ENCODE measurements at places on chromosomes 5 and 9.

DNA sequence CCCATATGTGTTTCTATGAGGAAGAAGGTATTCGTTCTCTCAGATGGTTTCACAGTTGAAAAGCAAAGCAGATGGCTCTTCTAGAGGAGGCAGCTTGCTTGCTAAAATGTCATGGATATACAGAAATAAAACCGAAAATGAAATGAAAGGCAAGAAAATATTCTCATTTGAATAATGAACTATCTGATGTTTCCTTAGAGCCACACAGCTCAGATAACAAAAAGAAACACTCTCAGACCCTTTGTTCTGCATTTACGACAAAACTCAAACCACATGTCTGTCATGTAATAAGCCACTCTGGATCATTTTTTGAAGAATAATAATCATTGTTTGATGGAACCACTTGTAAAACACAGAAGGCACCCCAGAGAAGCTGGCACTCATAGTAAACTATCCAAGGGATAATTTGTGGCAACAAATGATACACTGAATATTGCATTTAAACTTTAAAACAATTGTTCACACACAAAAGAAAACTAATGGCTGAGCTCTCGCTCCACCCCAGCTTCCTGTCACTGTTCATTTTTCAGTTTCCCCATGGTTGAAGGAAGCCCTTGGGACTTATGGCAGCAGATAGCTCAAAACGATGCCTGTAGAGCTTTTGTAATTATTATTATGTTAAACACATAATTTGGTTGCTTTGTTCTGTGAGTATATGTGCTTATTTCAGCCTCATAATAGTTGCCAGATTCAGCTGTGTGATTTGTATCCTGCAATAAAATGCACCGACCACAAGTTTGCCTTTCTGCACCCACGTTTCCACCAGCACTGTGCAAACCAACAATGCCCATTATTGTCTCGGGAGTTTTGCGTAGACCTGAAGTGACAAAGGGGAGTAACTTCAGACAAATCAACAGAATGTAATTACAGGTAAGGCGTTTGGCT is 256.0 kb downstream of the TMEM167A start:
- no peak for DNase-seq

DNA sequence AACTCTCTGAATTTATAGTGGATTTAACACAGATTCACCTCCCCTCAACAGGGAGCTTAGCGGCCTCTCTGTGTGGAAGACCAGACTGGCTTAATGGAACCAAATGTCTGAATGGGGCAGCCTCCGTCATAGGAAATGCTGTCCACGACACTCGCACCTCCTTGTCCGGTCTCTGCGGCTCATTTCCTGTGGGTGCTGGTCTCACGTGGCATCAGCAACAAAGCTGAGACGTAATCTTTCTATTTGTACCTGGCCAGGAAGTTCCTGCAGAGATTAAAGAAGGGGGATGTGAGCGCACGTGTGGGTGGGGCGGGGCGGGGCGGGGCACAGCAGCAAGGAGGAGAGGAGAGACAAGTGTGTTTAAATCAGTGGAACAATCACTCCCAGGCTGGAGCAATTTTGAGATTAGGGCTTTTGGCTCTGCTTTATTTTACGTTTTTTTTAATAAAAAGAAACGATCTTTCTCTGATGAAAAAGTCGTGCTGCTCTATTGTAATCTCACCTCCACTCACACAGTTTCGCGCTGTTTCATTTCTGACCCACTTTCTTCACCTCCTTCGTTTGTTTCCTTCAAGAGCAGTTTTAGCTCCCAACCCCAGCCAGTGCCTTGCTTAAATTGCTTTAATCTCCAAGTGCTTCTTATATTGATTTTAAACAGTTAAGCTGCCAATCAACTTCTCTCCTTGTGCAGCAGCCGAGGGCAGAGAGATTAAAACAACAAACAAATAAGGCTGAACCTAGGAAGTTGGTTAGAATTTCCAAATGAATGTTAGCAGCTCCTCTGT is 132.2 kb upstream of the ASTN2 start:
- no peak for DNase-seq

DNA sequence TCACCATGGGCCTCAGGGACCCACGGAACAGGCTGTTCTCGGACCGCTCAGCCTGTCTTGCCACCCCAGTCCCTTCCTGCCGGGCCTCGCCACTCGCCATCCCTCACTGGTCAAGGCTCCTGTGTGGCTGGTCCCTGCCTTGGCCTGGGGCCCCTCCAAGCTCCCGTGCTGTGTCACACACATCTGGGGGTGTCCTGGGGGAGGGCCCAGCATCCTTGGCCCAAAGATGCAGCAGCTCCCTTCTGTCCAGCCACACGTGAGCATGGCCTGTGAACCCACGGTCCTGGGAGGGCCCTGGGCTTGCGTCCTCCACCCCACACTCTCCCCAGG is 425 bp upstream of the EGFL7 start:
- no peak for DNase-seq

- DNase-seq = no peak
These were observed 20.7 kb downstream of the FANCC start for GRCh38 chr9:95296761-95297160.

DNA sequence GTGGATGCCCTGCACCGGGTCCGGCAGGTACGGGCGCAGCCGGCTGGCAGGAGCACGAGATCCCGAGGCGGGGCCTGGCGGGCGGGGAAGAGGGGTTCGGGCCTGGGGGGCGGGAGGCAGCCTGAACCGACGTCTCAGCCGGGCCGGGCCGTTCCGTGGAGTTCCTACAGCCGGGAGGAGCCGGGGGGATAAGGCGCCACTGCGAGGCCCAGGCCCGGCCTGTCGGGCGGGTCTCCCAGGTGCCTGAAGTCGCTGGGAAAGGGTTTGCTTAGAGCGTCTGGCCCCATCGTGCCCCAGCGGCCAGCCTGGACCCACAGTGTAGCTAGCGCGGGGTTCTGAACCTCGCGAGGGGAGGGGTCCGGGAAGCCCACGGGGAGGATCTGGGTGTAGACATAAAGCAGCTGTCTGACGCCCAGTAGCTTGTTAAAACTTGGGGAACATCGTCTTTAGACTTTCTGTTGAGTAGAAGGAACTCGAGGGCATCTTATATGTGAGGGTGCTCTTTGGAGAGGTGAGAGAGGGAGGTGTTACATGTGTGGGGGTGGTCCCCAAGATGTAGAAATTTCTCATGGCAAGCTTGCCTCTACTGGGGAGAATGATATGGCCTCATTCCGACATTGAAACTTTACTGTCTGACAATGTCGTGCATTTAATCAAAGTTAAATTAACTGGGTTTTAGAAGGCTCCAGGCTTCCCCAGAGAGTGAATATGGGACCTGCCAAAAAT is 524 bp downstream of the FUBP3 start:
- DNase-seq = no peak
